Inflammatory macrophage (primary cell): ENCODE measurements at places on chromosomes 6 and 20.

DNA sequence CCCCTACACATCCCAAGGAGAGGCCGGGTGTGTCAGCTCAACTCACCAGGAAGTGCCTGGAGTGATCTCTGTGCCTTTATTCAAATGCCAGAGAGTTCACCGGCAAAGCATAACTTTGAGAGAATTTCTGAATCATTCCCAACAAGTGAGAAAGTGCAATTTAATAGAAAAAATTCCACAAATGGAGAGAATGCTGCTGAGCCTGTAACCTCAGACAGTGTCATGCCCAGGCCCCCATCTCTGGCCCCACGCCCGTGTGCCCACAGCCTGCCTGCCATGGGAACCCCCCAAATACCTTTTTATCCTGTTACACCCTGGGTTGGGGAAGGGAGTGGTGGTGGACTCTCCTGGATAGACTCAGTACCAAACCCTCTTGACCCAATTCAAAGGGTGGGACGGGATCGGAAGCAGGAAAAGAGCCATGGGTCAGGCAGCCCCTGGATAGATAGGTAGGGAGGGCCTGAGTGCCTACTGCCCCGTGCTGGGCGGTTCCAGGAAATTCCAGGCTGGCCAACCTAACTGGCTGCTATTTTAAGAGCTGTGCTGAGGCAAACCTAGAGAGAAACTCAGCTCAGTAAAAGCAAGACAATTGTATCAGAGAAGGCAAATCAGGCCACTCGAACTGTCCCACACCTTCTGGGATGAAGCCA, 179.0 kb upstream of the FOXA2 start:
- no peak for DNase-seq

GRCh38 chr6:32639440-32640394, 2.5 kb downstream of the HLA-DQA1 start:
- DNase-seq: no peak

DNA sequence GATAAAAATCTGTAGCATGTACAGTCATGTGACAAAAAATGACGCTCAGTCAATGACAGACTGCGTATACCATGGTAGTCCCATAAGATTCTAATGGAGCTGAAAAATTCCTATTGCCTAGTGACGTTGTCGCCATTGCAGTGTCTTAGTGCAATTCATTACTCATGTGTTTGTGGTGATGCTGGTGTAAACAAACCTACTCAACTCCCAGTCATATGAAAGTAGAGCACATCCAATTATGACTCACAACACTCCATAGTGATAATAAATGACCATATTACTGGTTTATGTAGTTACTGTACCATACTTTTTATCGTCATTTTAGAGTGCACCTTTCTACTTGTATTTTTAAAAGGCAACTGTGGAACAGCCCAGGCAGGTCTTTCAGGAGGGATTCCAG, 45.0 kb downstream of the TFAP2A start:
- no peak for DNase-seq

DNA sequence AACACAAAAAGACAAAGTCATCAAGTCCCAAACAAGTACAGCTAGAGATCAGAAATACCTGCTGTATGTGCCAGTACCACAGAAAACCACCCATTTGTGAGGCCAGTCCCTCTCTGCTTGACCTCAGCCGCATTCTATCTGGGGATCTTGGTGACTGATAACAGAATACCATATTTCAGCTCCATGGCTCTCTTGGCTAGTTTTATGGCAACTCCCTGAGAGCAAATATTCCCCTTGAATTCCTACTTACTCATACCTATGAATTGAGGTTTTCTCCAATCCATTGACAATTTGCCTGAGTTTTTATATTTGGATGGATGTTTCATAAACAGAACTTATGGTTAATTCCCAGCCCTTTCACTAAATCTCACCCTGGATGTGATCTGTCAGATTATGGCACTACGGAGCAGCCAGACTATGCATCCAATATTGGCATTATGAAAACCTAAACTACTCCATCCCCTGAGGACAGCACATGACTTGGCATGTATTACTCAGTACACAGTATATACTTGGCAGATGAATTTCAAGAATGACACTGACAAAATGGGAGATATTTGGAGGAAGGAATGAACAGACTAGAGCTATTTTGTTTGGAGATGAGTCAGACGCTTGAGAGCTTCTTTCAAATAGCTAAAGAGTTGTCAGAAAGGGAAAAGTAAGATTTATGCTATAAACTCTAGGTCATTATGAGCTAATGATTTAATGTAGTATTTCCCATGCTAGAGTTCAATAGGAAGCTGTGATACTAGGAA, 95.7 kb downstream of the PRDM1 start:
- no peak for DNase-seq

- DNase-seq: peak; percentile 24
Measured at GRCh38 chr20:21101453-21101931, 4.7 kb downstream of the LINC00237 start.

DNA sequence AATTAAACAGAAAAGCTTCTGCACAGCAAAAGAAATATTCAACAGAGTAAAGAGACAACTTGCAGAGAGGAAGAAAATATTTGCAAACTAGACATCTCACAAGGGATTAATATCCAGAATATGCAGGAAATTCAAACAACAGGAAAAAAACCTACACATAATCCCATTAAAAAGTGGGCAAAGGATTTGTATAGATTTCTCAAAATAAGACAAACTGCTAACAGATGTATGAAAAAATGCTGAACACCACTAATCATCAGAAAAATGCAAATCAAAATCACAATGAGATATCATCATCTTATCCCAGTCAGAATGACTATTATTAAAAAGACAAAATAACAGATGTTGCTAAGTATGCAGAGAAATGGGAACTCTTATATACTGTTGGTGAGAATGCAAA, 129.6 kb downstream of the SYNDIG1 start:
- no peak for DNase-seq

DNA sequence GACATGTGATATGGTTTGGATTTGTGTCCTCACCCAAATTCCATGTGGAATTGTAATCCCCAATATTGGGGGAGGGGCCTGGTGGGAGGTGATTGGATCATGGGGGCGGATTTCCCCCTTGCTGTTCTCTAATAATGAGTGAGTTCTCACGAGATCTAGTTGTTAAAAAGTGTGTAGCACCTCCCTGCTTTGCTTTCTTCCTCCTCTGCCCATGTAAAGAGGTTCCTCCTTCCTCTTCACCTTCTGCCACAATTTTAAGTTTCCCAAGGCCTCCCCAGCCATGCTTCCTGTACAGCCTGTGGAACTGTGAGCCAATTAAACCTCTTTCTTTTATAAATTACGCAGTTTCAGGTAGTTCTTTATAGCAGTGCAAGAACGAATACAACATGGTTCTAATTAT, 2.1 kb upstream of the ZNF451 start:
- DNase-seq: no peak

GRCh38 chr20:11140359-11140758, 466.6 kb upstream of the JAG1 start:
- DNase-seq: no peak

- DNase-seq: no peak
Measured at GRCh38 chr6:86820750-86821149, 116.6 kb upstream of the HTR1E start.

DNA sequence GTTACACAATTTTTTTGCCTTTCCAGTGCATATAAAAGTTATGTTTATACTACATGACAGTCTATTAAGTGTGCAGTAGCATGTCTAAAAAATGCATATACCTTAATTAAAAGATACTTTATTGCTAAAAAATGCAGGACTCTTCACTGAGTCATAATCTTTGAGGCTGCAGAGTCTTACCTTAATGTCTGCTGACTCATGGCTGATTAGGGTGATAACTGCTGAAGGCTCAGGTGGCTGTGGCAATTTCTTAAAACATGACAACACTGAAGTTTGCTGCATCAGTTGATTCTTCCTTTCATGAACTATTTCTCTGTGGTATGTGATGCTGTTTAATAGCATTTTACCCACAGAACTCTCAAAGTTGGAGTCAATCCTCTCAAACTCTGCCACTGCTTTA, 19.1 kb downstream of the ZSCAN23 start:
- no peak for DNase-seq

- DNase-seq: peak; percentile 61
Measured at GRCh38 chr20:19628570-19629134, 129.4 kb upstream of the RIN2 start.

- no peak for DNase-seq
Measured at GRCh38 chr6:138540468-138540867, 41.2 kb upstream of the NHSL1 start.

- DNase-seq: no peak
Measured at GRCh38 chr6:44545224-44545623, 157.7 kb downstream of the CDC5L start.

DNA sequence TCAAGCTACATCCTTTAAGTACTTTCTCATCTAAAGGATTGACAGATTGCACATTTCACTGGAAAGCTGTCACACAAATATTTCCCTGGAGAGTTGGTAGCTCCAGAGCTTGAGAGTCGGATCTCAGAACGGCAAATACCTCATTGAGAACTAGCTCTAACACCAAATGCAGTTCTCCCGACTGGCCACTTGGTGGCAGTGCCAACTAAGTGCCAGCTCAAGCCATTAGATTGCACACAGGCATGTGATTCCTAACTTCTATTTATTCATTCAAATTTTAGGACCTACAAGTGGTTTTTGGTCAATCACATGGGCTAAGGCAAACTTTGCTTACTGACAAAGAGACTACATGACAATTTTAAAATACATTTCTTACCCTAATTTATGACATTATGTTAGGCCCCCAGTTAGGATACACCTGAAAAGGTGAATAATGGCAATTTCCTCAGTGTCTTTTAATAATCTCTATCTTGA, 7.9 kb upstream of the MCHR2 start:
- peak; percentile 57 for DNase-seq

DNA sequence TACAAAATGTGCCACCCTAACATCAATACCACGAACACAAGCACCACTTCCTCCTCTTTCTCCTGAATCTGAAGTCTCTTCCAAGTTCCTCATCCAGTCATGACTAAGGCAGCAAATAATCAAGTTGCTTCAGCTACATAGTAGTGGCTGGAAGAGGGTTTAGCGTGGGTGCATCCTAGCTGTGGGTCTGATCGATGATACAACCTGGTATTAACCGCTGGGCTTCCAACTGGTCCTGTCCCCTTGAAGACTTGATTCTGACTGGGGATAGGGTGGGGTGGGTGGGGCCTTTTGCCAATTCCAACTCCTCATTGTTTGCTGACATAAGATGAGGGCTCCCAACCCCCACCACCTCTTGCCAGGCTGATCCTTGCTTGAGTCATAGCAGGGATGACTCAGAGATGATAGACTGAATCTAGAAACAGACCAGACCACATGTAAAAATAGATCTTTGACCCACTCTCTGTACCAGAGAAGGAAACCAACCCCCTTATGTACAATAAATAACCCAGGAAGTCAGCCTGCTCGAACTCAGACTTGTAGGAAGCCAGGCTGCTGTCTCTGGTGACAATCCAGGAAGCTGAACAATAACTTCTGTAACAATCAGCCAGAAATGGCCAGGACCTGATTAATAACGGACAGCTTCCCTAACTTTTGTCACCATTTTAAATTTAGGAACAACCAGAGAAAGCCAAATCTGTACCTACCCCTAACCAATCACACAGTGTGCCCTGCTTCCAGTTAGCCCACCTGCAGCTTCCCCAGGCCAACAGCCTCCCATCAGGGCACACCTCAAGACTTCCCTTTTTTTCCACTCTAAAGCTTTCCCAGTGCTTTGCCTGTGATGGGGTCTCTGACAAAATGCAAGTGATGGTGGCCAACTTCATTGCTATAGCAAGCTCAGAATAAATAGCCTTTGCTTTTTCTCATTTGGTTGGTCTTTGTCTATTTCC, 68.9 kb upstream of the FAM184A start:
- DNase-seq: peak; percentile 96

GRCh38 chr6:129141499-129141898, 258.6 kb downstream of the LAMA2 start:
- no peak for DNase-seq

DNA sequence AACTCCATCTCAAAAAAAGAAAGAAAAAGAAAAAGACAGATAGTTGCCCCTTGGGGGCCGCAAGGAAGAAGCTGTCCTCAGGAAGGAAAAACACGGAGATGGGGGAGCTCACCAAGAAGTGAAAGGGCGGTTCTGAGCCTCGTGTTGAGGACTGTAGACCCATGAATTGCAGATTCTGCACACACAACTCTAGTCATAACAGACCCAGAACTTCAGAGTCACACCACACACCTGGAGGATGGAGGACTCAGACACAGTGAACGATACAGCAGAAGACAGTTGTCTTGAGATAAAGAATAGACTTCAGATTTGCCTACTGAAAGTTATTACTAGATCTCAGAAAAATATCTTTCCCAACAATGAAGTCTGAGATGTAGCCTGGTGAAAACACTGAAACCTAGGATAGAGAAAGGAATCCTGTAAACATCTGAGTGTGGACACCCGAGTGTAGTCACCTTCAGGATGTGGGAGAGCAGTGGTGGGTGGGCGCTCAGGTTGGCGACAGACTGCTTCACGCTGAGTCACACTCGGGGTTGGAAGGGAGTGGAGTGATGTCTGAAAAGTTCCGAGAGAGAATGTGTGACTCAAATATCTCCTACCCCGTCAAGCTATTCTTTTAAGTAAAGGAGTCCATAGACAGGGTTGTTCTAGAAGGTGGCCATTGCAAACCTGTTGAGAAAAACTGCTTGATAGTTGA, 88.1 kb downstream of the MAP3K4 start:
- DNase-seq: no peak

- DNase-seq: no peak
Measured at GRCh38 chr6:80547827-80548226, 441.4 kb downstream of the BCKDHB start.

GRCh38 chr20:50434653-50435396, 75.4 kb upstream of the PTPN1 start:
- peak; percentile 90 for DNase-seq

- peak; percentile 77 for DNase-seq
Measured at GRCh38 chr6:17884498-17885478, 102.6 kb downstream of the KIF13A start.

DNA sequence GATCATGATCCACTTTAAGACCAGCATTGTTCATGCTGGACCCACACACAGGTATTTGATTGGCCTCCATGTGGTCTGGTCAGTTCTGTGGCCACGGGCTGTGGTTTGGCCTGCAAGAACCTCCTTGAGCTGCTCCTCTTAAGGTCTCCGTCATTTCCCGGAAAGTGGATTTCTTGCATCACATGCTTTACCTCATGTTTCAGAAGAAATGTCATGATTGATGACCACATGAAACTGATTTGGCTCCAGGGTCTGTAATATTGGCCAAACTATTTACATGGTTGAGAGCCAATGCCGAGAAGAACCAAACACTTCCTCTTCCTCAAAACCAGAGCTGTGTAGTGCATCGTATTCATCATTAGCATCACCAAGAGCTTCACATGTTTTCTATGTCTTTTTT, 13.2 kb upstream of the RSPH3 start:
- peak; percentile 41 for DNase-seq

- DNase-seq: peak; percentile 93
Measured at GRCh38 chr6:96521644-96522464, at the start of gene UFL1. Gene UFL1 (plus strand): TSS chr6:96521806. CDS start chr6:96521874, 68 bp downstream.
